NCI-H510A treated with DMSO at 0.1 percent for 48 hours (cell line): ENCODE measurements at places on chromosomes 1 and 21.

DNA sequence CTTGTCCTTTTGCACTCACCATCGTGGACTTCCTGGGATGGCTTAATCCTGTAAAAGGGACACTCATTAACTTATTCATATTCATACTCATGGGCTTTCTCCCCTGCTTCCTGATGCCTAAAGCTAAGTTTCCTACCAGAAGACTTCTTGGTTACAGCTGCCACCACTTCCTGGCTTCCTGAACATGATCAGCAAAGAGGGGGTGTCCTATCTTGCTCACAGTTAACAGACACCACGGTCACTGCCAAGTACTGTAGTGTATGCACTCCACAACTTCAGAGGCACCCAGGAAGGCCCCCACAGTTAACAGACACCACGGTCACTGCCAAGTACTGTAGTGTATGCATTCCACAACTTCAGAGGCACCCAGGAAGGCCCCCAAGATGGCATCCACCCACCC, 177.8 kb downstream of the SIPA1L2 start:
- DNase-seq, result no peak

DNA sequence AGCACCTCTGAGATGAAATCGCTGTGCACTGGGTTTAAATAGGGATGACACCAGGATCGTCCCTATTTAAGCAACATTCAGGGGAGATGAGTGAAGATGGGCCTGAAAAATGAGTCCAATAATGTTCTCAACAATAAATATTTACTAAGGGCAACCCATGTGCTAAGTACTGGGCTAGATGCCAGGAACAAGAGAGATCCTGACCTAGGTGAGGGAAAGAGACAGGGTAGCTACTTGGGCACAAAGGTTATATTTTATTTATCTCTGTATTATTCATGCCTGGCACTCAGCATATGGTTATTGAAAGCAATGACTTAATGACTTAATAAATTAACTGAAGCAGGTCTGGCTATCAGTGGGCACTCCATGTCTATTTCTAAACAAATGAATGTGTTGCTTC, 27.4 kb upstream of the AVPR1B start:
- DNase-seq, result peak; percentile 56

- no peak for DNase-seq
These were observed 54.2 kb downstream of the BTBD8 start for GRCh38 chr1:92134331-92134730.

DNA sequence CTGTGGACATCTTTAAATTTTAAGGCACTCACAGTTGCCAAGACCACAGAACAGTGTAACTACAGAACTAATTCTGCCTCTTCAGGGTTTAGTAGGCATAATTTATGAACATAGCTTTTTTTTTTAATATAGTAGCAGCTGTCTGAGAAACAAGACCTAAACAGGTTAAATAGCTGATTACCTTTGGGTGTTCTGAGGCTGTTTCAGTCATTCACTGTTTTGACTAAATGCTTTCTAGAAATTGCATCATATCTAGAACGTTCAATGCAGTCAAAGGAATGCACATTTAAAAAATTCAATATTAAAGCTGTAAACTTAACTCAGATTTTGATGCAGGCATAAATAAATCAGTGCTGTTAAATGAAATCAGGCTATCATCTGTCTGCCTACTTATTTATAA, 101.6 kb downstream of the BRINP3 start:
- no peak for DNase-seq

DNA sequence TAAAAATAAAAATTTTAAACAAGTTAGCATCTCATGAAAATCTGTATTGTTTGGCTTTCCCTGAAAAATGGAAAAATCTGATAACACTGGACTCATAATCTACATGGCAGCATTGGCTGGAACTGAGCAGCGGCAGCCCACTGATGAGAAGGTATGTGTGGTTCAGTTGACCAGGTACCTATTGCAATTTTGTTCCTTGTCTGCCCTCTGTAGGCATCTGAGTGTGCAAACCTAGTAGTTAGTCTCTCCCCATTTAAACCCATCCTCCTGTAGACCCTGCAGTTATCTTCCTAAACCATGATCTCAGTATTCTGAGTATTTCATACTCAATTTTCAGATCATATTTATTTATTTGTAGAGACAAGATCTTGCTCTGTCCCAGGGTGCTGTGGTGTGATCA, 59.4 kb upstream of the SERBP1 start:
- DNase-seq, result no peak
